C1 segment of cervical spinal cord (tissue), 14 donors: ENCODE measurements at places on chromosomes 3 and 15.
A peak's percentile ranks its signal among the peaks of the same experiment; 100 is the strongest.

DNA sequence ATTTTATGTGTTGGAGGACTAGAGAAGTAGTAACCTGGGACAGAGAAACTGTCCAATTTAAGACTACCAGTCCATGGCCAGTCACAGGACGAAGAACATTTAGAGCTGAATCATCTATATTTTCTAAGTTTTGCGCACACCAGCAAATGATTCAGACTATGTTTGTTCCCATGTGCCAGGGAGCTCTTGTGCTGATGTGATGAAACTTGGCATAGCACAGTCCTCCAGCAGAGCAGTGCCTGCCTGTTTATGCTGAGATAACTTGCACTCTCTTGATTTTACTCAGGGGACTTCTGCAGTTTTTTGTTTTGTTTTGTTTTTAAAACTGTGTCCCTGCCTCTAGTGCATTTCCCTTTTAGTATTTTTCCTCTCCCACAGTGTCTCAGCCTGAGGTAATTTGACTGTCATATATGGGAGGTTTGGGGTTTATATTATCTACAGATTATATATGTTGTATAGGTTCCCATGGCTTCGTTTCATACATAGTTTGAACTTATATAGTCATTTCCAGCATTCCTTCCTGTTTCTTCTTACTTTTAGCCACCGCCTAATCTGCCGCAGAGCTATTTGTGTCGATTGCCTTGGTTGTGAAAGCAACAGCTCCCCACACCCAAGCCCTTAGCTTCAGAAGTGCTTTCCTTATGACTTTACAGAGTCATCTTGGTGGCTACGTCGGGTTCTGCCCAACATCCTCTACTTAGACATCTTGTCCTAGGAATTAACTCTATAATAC is 45.5 kb downstream of the PPM1L start:
- DNase-seq, result no peak

- DNase-seq, result no peak
These were observed 322.5 kb upstream of the COL8A1 start for GRCh38 chr3:99315896-99316295.

DNA sequence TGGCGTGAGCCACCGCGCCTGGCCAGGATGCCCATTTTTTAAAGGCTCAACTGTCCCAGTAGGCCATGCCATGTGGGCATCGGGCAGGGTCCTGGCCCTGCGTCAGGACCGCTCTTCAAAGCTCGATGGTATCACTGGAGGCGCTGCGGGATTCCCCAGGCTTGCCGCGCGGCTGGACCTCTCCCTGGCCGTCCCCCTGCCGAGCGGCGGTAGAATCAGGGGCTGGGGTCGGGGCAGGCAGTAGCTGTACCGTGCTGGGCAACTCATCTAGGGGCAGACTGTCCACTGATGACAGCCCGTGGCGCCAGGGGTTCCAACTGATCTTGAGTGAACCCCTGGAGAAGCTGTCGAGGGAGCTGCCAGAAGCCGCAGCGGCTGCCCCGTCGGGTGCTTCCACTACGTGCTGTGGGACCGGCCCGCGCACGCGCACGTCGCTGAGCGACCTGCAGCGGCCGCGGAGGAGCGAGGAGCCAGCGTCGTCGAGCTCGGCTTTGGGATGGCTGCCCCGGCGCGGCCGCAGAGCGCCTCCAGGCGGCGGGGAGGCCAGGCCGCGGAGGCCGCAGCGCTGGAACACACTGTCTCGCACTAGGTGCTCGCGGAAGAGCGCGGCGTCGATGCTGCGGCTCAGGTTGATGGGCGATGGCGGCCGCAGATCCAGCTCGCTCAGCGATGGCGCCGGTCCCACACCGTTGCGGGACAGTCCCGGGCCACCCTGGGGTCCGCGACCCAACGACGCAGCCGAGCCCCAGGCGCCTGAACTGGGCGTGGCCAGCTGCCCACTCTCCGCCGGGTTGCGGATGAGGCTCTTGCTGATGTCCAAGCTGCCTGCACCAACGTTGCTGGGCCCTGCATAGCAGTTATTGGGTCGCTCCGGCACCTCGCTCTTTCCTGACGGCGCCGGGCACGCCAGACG is 5.8 kb downstream of the PRRT3 start:
- DNase-seq, result peak; percentile 74

DNA sequence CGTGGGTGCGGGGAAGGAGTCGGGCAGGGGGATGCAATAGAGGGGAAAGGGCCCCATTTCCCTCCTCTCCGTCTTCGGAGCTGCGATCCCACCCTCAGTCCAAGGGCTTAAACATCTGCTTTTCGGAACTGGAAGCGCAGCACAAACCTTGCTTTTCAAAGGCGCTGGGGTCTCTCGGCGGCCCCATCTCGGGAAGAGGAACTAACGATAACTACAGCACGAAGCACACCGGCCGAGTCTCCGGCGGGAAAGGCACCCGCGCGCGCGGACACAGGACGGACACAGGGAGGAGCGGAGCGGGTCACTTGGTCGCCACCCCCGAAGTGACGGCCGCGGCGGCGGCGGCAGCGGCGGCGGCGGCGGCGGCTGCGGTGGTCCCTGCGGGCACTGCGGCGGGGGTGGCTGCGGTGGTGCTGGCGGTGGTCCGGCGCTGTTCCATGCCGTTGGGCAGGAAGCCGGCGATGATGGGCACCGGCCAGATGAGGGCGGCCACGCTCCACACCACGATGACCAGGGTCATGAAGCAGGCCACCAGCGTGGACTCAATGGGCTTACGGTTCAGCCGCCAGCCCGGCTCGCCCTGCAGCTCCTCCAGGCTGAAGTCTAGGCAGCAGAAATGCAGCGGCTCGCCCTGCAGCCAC is 1.1 kb downstream of the TMEM158 start:
- DNase-seq, result peak; percentile 38

GRCh38 chr3:159928666-159929065 is 60.0 kb upstream of the IL12A start:
- DNase-seq, result no peak

DNA sequence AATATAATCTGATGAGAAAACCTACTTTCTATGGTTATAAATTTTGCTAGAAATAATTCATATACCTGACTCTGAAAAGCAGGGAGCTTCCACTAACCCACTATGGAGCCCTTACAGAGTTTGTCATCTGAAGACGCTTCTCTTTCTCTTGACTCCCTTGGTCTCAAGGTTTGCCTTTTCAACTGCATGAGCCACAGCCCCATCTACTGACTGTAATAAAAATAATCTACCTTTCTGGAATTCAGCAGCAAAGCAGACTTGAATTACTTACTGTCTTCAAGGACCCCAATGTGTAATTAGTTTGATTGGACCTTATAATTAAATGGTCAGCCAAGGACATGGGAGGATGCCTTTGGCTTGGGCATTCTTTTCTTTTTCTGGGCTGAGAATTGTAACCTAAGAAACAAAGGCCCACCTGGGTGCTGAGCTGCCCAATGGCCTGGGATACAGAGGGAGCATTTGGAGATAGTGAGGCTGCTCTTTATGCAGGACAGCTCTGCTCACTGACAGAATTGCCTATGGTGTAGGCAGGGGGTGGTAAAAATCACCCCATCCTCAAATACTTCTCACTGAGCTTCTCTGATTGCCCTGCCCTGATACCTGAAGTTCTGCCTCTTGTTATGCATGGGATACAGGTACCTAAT is 178.6 kb upstream of the TRIM42 start:
- DNase-seq, result no peak

DNA sequence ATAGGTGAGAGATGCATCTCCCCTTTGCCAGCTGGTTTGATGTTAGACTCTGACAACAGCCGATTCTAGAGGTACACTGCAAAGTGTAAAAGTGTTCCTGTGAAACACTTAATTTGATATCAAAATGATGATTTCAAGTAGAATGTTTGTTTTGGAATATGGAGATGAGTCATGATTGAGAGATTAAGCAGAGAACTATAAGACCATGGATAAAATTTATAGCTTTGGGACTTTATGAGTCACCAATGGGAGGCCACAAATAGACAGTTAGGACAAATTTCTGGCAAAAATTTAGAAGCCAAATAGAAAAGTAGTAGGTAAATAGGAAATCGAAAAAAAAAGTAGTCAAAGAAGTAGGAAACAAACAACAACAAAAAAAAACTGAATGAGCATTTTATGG is 672.5 kb downstream of the NSUN3 start:
- DNase-seq, result no peak

DNA sequence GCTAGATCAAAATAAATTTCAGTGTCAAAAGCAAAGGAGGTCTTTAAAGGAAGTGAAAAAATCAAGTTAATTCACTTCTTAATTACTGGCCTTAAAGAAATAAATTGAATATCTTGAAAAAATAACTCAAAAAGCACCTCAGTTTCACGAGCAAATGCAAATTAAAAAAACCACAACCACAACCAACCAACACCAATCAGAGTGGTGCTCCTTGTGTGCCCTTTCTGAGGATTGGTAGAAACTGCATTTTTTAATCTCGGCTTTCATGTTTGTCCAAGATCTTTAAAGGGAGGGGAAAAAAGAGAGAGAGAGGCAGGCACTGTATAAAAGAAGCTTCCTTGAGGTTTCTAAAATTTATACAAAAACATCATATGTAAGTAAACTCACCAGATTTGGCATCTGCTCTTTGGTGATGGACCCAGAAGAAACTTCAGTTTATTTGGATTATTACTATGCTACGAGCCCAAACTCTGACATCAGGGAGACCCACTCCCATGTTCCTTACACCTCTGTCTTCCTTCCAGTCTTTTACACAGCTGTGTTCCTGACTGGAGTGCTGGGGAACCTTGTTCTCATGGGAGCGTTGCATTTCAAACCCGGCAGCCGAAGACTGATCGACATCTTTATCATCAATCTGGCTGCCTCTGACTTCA is at the start of gene GPR15:
Gene GPR15 (plus strand): TSS at position 357 of the 653 bp plus-strand sequence. CDS start 56 bp downstream, at position 413.
- DNase-seq, result no peak

GRCh38 chr3:150127011-150127490 is 156.4 kb upstream of the PFN2 start:
- no peak for DNase-seq

DNA sequence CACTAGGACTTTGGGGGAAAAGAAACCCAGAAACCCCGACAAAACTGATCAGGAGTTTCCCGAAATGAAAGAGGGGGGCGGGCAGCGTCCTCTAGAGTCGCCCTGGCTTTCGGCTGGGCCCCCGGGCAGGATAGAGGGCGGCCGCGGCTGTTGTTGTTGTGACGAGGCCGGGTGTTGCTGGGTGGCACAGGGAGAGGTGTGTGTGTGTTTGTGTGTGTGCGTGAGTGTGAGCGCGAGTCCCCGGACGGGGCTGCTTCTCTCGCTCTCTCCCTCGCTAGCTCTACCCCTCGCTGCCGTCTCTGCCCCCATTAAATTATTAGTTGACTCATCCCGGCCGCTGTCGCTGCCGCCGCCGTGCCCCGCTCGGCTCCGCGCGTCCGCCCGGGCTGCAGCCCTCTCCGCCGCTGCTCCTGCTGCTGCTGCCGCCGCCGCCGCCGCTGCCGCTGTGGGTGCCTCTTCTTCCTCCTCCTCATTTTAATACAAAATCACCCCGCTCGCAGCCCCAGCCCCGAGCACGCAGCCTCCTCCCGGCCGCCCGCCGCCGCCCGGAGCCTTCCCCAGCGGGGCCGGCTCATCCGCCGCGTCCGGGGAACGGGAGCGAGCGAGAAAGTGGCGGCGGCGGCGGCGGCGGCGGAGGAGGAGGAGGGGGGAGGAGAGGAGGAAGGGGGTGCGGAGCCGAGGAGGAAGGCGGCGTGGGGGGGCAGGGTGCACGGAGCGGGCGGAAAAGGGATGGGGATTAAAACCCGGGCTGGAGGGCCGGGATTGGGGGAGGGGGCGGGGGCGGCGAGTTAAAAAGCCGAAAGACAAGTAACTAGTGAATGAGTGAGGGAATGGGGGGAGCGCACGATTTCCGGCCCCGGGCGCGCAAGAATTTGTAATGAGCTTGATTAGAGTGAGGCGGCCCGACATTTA is at the start of gene SATB1:
Gene SATB1 (minus strand): TSS at position 611 of the 912 bp plus-strand sequence. CDS start 4,372 bp downstream, outside the sequence.
- peak; percentile 83 for DNase-seq

DNA sequence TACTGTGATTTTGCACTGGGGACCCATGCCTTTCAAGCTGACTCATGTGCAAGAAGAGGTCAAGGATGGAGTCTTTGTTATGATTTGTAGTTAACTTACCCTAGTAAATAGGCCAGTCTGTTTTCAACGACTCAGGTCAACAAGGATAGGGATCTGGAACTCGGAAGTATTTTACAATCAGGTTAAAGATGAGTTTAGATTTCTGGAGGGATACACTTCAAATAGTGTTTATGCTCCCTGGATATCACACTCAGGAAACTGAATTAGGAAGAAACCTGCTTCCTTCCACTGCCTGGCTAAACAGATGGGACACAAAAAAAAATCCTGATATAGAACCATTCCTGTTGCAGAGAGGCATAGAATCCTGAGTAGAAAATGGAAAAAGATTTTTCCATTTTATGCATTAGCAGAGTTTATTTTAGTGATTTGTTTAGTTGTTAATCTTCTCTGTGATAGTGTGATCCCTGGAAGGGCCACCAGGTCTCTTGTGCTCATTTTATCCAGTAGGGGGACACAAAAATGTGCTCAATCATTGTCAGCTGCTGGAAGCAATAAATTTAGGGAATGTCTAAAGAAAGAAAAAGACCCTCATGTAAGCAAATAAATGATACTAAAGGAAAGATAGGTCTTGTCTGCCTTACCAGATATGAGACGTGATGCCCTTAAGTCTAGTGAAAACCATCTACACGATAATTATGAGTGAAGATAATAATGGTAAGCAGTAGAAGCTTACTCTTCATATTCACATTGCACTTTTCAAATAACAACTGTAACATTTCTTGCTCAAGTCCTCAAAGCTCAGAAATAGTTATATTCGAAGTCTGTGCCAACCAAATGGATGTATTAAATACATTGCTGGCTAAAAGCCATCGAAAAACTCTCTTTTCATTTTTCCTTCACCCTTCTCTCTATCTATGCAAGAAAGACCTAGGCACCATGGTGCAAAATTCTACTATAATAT is 452.1 kb upstream of the KCNMB2 start:
- no peak for DNase-seq

GRCh38 chr3:111315930-111316587 is 225.9 kb upstream of the CD96 start:
- no peak for DNase-seq

DNA sequence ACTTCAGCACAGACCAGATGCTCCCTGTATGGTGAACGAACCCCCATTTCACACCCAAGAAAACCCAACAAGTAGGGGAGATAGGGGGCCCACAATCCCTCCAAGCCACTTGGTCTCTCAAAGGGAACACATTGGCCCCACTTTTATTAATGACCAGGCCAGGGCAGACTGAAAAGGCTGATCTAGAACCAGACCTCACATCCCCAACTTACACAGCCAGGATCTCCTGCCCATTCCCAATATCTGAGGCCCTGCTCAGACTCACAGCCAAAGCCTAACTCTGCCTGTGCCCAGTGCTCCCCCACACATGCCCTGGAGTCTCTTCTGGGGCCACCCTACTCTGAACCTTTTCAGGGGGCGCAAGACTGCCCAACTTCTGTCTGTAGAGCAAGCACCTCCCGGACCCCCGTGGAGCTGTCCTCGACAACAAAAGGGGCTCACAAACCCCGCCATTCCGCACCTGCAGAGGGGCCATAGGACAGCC is 1.8 kb downstream of the PLXNB1 start:
- DNase-seq, result no peak
